Motor neuron (in vitro differentiated cells): ENCODE measurements at places on chromosomes 5 and 9. TPM values are rescaled to one million over a fixed set of nuclear protein-coding genes. Genes with fewer than 3 reads are reported as not detected.
A peak's percentile ranks its signal among the peaks of the same experiment; 100 is the strongest.

Gene KCNN2
- 0.27 and 0.41 TPM in 2 replicates for total RNA-seq

Gene SNX18
- 19.2 and 20.5 TPM in 2 replicates for total RNA-seq

DNA sequence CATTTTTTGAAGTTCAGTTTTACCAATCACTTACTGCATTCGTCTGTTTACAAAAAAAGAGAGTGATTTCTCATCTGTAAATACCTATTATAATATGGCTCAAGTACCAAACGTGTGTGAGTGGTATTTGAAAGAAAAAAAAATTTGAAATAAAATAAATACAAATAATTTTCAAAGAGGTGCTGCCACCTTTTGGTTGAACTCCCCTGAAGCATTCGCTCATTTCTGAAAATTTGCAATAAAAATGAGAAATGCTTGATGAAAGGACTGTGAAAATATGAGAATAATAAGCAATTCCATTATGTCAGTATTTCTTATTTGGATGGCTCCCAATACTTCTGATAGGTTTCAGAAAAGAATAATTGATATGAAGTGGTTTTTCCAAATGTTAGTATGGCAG lies 409.9 kb downstream of the CTNND2 start:
- ATAC-seq, result no peak

Gene CACFD1
- total RNA-seq, result 8.5 and 9.6 TPM in 2 replicates

DNA sequence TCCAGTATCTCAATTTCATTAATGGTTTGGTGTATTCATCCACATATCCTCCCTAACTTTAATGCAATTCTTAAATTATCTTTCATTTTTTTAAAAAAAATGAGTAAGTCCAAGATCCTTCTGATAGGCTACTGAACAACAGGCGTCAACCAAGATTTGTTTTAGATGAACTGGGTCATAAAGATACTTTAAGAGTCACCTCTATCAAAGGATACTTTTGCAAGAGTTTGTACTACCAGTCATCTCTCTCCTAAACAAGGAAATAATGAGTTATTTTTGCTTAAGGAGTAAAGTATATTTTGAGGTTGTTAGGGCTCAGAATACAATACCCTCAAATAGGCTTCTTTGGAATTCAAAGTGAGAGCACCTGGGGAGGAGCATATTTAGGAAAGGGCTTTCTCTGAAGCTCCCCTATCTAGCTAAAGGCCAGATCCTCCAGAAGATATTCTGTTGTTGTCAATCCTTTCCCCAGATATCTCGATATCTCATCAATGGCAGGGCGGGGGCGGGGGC lies 25.8 kb downstream of the HAVCR1 start:
- ATAC-seq, result no peak

GRCh38 chr9:22416692-22417060 lies 29.9 kb upstream of the DMRTA1 start:
- ATAC-seq, result no peak

GRCh38 chr9:5879419-5880181 lies 11.1 kb upstream of the MLANA start:
- peak; percentile 100 for ATAC-seq

- ATAC-seq, result peak; percentile 98
These were observed 59.8 kb upstream of the POU5F2 start for GRCh38 chr5:93800988-93801811.

DNA sequence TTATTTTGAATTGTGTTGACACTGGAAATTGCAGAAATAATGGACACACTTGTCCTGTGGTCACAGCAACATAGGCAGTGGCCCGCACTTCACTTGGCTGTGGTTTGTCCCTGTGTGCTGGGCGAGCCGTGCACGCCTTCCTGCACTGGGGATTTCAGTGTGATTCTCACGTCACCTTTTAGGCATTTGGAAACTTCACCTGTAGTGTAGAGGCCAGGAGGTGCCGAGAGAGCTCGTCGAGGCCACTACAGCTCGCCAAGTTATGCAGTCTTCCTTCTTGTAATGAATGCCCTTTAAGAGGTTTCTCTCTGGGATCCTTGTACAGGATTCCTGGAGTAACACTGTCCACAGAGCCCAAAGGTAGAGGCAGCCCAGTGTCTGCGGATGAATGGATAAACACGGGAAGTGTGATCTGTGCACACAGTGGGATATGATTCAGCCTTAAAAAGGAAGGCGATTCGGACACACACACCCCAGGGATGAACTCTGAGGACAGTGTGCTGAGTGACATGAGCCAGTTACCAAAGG lies 14.7 kb downstream of the TRAF2 start:
- no peak for ATAC-seq

- no peak for ATAC-seq
These were observed 4.4 kb downstream of the NSMF start for GRCh38 chr9:137454597-137455358.

GRCh38 chr9:82057805-82058204 lies 69.2 kb downstream of the SPATA31D1 start:
- no peak for ATAC-seq

Gene ACSL6
- total RNA-seq, result 0.40 and 1.6 TPM in 2 replicates

GRCh38 chr5:73496984-73497457 lies 1.2 kb upstream of the BTF3 start:
- ATAC-seq, result peak; percentile 21

Gene WDR36
- 21.8 and 26.0 TPM in 2 replicates for total RNA-seq

Gene LCN2
- 0.65 and 0.76 TPM in 2 replicates for total RNA-seq

- ATAC-seq, result no peak
These were observed 251.4 kb downstream of the GLIS3 start for GRCh38 chr9:4048441-4048840.

DNA sequence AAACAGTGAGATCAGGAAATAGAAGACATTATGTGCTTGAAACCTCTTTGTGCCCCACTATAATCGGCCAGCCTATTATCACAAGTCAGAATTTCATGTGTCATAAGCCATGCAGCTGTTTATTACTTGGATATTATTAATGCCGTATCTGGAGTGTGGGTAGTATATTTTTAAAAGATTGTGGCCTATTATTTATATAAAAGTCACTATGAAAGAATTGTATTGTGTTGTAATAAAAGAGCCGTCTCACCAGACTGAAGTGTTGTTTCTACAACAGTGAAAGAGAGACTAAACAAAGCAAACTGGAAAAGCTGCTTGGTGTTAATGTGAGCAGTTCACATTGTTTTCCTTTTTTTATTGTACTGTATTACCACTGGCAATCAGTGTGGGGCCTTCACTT lies 449.1 kb downstream of the PSAT1 start:
- no peak for ATAC-seq

- peak; percentile 71 for ATAC-seq
These were observed 40.0 kb downstream of the NXNL2 start for GRCh38 chr9:88574953-88575352.

DNA sequence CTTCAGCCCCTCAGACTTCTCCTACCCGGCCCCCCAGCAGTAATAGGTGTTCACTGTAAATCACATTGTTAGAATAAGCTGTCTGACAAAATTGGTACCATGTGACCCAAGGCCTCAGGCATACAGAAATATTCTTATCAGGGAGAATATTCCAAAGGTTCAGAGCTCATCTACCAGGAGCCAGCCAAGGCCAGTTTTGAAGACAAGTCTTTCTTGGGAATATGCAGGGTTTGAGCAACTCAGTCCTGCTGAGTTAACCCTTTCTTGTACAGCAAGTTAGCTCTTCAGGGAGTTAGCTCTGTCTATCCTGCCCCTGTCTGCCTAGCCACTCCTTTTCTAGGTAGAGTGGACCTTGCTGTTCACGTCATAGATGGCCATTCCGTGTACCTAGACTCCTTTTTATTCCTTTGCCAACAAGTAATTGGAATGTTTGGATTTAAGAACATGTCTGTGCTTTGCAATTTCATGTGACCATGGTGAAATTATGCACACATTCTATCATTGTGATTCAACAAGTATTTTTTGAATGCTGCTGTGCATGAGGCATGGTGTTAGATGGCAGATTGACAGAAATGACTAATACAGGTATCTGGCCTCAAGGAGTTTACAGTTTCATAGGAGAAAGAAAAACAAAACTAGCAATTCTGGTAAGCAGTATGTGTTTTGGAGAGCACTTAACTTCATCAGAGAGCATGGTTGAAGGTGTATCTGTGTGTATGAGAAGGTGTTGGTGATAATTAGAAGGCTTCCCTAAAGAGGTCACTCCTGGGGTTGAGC lies 22.6 kb downstream of the TGFBR1 start:
- ATAC-seq, result peak; percentile 91

DNA sequence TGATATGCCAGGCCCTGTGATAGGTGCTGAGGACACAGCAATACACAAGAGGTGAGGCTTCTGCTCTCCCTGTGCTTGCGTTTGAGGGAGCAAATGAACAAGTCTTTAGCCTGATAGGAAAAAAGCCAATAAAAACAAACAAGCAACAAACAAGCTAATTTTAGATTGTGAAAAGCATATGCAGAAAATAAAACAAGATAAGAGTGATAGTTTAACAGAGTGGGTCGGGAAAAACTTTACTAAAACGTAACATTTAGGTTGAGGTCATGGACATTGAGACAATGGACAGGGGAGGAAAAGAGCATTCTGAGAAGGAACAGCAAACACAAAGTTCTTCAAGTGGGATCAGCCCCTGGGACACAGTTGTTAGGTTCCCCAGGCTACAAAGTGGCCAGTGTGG lies 4.3 kb downstream of the SMIM3 start:
- no peak for ATAC-seq

Gene NACC2
- total RNA-seq, result 25.4 and 26.8 TPM in 2 replicates

- no peak for ATAC-seq
These were observed 10.0 kb upstream of the P4HA2 start for GRCh38 chr5:132237670-132238069.

DNA sequence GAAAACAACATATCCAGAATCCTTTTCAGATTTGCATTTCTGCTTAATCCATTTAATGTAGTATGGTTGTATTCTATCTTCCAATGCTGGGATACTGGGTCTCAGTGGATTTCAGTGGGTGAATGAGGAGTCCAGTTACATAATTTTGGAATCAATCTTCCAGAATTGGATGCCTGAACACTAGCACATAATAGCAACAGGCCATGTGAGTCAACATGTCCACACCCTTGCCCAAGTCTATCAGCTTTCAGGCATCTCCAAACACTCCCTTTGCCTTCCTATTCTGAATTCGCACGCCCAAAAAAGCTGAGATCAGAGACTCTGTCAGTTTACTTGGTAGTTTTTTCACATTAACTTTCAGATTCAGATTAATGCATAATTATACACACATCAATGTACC lies 202.6 kb downstream of the TSSK1B start:
- ATAC-seq, result no peak

DNA sequence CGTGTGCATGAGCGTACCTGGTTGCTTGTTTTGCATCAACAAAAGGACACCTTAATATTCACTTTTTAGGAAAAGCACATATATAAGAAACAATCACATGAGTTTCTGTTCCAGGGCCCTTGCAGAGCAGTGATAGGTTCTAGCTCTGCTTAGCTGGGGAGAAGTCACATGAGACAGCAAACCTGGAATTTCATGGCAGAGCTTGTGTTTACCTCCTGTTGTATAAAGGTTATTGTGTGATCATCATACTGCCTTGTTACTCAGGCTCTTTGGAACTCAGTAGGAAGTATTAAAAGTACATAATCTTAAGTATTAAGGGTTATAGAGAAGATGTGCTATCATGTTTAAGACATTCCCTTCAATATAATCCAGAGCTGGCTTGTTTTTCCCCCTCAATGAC lies 18.0 kb upstream of the VLDLR start:
- no peak for ATAC-seq

Gene CCNJL
- total RNA-seq, result 1.4 and 1.9 TPM in 2 replicates

- ATAC-seq, result no peak
These were observed 82.4 kb upstream of the IFNK start for GRCh38 chr9:27441741-27442070.

Gene IFNB1
- total RNA-seq, result 0.41 TPM in 1 of 2 replicates, not detected in the other

Gene IQGAP2
- 8.4 and 8.9 TPM in 2 replicates for total RNA-seq

DNA sequence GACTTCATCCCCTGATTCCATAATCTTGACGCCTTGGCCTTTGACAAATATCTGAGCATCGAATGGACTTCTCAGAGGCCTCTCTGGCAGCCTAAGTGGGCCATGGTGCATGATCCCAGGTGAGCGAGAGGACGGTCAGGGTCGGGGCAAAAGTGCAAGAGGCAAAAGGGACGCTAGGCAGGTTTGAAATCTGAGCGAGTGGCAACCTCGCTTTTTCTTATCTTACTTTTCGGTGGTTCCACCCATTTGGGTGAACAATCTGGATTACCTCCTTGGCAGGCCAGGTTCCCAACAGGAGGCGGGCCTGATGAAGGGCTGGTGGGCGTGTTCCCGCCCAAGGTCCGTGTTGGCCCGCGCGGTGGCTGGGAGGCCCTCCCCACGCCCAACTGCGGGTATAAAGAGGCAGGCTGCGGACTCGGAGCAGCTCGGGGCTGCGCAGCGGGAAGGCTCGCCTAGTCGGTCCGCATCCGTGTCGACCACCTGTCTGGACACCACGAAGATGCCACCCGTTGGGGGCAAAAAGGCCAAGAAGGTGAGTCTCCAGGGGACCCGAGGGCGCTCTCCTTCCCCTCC lies at the start of gene BHMT:
Gene BHMT, plus strand, starts transcription at position 423 of the 573 bp plus-strand sequence. Its CDS starts 77 bp downstream, at position 500.
- ATAC-seq, result no peak

DNA sequence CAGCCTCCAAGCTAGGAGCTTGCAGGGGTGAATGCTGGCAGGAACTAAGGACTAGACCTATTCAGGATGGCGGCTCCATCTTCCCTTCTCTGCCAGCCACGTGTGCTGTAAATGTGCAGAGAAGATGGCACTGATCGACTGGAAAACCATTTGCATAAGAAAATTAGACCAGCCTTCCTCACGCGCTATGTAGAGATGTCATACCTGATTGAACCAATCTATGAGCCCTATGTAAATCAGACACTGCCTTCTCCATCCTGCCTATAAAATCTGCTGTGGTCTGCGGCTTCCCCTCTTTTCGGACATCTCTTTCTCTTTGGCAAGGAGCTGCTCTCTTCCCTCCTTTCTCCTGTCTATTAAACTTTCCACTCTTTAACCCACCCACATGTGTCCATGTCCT lies 91.6 kb downstream of the NPR3 start:
- no peak for ATAC-seq

- no peak for ATAC-seq
These were observed 17.9 kb downstream of the CRB2 start for GRCh38 chr9:123373946-123374345.

Gene FOXD1
- total RNA-seq, result 5.2 and 5.4 TPM in 2 replicates

Gene ADGRD2
- 0.15 and 0.27 TPM in 2 replicates for total RNA-seq
